ENCODE measurements at places on chromosomes 2 and 18.

GRCh38 chr18:3444954-3445353, 5.0 kb upstream of the TGIF1 start:
- no peak for DNase-seq

DNA sequence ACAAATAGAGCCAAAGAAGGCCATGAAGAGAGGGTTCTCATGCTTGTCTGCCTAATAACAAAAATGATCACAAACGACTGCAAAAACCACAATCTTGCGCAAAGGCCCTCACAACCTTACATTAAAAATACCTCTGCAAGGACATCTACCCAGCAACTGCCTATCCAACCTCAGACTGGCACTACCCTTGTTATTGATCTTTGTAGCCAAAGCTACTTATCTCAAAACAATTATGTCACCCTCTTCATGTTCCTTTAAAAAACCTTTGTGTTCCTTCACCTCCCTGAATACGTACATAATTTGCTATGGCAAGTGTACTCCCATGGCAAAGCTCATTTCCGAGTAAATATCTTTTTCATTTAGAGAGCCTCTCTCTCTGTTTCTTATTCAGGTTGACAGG, 44.1 kb downstream of the TMEM163 start:
- no peak for DNase-seq

DNA sequence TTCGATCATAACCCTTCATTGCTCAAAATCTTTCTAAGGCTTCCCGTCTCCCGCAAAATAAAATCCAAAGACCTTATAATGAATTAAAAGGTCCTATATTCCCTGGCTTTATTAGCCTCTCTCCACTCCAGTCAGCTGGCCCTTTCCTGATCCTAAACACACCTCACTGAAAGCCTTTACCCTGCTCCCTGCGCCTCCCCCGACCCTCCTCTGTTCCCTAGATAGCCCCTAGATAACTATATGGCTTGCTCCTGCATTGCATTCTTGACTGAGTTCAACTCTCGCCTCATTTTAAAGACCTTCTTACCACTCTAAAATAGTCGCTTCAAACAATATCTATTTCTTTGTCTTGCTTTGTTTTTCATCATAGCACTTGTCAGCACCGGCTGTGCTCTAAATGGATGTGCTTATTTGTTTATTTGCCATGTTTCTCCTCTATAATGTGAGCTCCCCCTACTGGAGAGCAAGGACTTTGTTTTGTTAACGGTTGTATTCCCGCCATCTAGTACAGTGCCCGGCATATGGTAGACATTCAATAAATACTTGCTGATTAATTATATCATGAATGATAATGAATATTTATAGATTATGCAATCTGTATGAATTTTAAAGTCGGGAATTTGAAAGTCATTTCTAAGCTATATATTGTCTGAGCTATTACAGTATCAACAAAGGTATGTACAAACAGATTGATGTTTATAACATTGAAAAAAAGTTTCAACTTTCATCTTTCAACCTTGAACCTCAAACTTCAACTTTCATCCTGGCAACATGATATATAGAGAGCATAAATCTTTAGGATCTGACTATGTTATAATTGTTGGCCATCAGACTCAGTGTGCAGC, 32.4 kb upstream of the VIT start:
- no peak for DNase-seq

DNA sequence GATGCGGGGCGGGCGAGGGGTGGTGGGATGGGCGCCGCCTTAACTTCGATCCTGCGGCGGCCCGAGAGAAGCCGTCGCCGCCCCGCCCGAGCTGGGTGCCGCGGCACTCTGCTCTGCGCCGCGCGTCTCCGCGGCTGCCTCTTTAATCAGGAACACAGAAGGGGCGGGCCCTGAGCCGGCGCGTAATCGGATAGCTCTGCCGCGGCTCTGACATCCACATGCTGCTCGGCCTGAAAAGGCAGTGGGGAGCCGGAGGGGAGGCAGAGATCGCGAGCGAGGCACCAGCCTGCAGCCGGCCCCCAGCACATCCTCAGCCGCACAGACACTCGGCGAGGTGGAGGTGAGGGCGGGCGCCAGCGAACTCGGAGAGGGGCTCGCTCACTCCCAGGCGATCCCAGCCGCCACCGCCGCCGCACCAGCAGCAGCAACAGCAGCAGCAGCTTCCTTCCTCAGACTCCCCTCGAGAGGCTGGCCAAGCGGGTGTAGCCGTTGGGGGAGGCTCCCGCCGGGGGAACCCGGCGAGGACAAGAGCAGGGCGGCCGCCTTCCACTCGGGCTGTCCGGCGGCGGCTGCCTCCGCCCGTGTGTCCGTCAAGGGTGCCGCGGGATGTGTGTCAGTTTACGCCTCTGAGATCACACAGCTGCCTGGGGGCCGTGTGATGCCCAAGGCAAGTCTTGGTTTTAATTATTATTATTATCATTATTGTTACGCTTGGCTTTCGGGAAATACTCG, at the start of gene NRP2:
NRP2 (plus strand) TSS at position 263 of the 732 bp plus-strand sequence. CDS start 790 bp downstream, outside the sequence.
- DNase-seq, result peak; percentile 85

- peak; percentile 51 for DNase-seq
These were observed 15.1 kb downstream of the ZCCHC2 start for GRCh38 chr18:62537946-62538345.

DNA sequence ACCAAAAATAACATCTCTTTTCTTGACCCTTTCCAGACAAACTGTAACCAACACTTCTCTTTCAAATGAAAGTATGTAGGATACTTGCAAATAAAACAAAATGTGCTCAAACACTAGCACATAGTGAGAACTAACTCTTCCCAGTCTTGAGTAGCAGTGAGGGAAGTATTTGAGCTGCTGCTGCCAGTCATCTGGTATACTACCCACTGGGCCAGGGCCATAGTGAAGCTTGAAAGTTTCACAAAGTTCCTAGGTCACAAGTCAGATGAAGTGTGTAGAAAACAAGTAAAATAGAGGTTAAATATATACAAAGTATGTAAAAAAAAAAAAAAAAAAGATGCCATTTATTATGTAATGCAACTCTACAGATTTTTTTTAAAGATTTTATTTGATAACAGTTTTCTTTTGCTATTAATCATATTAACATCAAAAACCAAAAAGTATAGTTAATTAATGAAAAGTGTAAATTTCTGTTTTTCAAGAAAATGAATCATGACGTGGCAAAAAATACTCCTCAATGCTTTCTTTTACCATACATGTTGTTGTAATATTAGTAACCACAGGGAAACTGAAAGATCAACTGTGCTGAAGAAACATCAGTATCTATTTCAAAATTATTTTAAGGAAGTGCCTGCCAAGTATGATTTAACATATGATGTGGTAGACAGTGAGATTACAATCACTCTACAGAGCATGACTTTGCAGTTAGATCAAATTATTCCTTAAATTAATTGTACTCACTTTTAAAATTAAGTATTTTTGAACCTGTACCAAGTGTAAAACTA, 21.6 kb upstream of the TRIB2 start:
- DNase-seq, result no peak

DNA sequence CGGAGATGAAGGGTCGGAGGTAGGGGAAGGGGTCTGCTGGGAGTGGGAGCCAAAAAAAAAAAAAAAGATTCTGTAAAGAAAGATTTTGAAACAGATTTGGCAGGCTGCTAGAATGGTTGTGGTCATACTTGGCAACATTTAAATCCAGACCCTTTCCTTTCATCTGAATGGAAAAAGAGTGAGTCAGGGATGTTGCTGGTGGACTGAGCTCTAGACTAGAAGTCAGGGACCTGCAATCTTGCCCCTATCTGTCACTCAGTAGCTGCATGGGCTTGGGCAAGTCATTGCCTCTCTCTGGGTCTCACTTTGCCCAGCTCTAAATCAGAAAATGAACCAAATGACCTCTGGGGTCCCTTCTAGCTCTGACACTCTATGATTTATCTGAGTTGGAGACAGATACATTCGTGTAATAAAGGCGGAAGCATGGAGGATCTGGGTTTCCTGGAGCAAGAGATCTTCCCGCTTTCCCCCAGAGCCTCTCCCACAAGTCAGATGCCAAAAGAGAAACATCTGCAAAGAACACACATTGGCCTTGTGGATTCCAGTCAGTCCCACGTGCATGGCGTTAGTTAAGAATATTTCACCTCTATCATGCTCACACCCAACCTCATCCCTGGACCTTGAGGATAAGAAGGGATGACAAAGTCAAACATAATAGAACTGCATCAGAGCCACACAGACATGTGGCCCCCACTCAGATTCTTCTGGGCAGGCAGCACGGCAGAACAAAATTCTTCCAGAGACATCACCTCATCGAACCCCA, 58.5 kb downstream of the ADD2 start:
- no peak for DNase-seq

DNA sequence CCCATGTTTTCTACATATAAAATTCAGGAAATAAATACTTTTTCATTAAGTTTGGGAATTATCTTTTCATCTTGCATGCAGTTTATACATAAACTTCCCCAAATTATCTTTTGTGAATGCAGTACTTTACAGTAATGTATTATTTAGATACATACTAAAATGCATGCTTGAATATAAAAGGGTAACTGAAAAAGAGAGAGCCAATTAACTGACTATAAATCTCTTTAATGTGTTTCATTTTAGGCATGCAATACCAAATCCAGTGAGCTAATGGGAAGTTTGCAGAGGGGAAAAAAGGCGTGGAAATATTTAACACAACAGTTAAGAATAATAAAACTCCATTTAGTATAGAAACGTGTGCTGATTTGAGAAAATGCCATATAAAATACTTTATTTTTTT, 39.2 kb downstream of the COL4A4 start:
- no peak for DNase-seq

DNA sequence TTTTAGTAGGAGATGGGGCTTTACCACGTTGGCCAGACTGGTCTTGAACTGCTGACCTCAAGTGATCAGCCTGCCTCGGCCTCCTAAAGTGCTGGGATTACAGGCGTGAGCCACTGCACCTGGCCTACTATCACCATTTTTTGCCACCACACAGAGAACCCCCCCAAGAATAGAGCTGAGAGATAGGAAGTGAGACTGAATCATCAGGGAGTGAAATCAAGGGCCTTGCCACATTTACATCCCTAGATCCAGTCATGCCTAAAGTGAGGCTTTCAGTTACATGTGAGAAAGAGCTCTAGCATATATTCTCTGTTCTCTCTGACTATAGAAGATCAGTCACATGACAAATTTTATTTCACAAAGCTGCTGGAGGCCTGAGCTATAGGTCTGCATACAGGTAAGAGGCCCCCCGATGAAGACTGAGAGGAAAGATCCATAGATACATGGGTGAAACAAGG, 28.0 kb upstream of the KCMF1 start:
- DNase-seq, result no peak

DNA sequence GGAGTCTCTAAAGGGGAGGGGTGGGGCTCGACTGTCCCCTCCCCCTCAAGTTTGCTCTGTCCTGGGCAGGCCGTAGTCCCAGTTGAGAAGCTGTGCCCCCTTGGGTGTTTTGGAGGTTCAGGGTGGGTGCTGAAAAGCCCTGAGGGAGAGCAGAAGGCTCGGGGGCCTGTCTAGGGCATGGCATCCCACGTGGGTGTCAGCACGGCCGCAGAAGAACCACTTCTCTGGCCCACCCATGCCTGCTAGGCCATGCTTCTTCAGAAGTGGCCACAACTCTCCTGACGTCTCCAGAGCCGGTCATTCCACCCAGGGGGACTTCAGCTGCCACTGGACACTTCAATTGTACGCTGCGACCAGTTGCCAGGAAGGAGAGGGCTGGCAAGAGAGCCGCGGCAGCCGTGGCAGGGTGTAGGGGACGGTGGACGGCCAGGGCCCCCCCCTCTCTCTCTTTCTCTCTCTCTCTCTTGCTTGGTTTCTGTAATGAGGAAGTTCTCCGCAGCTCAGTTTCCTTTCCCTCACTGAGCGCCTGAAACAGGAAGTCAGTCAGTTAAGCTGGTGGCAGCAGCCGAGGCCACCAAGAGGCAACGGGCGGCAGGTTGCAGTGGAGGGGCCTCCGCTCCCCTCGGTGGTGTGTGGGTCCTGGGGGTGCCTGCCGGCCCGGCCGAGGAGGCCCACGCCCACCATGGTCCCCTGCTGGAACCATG, at the start of gene INPP5D:
INPP5D (plus strand) TSS at position 546 of the 704 bp plus-strand sequence; CDS start at position 683, 137 bp downstream.
- DNase-seq, result peak; percentile 10

DNA sequence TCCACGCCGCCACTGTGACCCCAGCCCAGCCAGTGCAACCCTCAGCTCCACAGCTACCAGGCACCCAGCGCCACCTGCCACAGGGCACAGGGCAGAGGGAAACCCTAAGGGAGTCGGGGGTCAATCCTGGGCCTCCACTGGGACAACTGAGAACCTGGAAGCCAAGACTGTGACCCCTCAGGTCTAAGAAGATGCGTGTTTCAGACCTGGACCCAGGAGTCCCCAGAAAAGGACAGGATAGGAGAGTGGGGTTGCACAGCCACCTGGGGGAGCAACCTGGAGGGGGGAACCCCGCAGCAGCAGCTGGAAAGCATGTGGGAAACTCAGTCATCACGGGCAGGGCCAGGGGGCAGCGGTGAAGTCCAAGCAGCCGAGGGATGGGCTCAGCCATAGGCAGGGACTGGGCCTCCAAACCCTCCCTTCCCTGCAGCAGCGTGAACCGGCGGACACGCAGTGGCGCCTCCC, 4.1 kb downstream of the ESPNL start:
- no peak for DNase-seq

DNA sequence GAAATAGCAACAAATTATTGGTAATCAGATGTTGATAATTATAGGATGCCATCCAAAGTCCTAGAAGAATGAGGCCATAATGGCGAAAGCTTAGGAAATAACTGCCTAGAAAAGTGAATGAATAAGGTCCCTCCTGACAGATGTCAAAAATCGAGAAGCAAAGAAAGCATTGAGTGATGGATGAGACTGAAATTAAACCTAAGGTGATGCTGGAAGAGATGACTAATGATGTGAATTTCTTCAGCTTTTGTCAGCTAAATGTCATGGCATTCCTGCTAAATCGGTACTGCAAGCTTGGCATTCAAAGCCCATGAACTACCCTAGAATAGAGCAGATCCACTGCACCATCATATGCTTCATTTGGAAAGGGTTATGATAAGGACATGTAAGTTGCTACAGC, 74.8 kb upstream of the RGPD4 start:
- DNase-seq, result no peak

GRCh38 chr2:127735044-127735443, 33.7 kb downstream of the SFT2D3 start:
- no peak for DNase-seq

- no peak for DNase-seq
These were observed 103.0 kb downstream of the KYNU start for GRCh38 chr2:142980246-142981068.

DNA sequence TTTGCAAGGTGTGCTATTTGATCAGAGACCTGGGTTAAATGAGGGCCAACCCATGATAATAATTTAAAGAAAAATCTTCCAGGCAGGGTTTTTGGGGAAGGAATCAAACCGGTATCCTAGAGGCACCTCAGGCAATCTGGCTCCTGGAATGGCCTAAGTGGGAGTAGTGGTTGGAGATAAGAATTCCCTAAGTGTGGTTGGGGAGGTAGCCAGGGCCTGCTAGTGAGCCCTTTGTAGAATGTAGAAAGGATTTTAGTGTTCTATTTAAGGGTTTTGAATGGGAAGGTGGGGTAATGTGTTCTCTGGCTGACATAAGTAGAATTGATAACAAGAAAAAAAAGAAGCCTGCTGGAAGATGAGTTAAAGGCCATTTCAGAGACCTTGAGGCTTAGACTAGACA, 422.2 kb downstream of the XIRP2 start:
- no peak for DNase-seq

Measured in thyroid gland (tissue), 4 donors.